ENCODE measurements at places on chromosomes 12 and 14. TPM values are rescaled to one million over a fixed set of nuclear protein-coding genes. Genes with fewer than 3 reads are reported as not detected.

The NOS1 gene
- not detected for total RNA-seq

The PTPN6 gene
- 349 TPM for total RNA-seq

The ADCY4 gene
- total RNA-seq, result 4.4 TPM

DNA sequence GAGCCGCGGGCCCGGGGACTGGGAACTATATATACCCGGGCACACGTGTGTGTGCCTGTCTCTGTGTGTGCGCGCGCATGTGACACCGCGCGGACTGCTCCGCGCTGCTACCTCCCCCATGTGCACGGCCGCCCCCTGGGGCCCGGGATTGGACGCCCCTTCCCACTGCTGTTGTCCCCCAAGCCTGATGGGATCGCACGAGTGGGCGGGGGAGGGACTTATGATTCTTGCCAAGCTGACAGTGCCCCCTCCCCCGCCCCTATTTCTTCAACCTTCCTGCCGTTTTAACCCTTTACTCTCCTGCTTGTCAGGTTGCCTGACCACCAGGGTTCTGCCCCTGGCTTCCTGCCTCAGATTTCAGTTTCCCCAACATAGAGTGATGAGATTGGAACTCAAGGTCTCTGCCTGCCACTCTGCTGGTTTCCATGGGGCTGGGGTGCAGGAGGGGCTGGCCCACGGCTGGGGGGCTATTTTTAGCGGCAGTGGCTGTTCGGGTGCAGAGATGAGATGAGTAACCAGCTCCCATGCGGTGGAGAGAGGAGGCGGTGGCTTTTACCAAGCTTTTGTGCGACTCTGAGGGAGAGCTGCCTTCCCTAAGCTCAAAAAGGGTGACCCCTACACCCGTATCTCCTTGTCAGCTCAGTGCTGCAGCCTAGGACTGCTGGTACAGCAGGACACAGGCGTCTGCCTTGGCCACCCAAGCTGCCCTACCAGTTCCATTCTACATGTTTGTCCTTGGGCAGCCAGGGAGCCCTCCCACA lies at the start of gene DDN:
TSS of gene DDN (minus strand) at position 5 of the 761 bp plus-strand sequence. CDS start 88 bp downstream, outside the sequence.
- peak; percentile 61 for DNase-seq

DNA sequence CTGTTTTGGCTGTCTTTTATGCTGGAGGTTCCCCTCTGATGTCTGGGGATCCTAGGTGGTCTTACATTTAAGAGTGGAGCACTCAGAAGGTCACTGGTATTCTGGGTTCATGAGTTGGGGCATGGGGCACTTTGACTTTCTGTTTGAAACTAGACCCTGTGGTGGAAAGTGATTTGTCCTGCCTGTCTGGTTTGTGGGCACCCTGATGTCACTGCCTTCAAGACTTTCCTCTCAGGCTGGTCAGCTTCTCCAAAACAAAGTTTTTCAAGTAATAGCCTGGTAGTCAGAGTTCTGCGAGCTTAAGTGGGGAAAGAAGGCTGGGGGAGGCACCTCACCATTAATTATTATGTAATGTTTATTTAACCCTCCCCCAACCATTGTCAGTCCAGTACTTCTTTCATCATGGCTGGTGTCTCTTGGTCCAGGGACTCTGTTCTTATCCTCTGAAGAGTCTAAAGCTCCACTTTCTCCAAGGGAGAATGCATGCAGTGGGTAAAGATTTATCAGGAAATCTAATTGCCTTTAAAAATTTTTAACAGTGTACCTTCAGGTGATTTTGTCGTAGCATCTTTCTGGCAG lies 35.3 kb downstream of the ZC3H14 start:
- no peak for DNase-seq

- no peak for DNase-seq
Observed at GRCh38 chr14:63091394-63091996, 46.2 kb upstream of the KCNH5 start.
